ENCODE measurements at places on chromosomes 2 and 18. TPM values are rescaled to one million over a fixed set of nuclear protein-coding genes. Genes with fewer than 3 reads are reported as not detected.

The POTEC gene
- total RNA-seq = not detected

The NEB gene
- 0.29 TPM for total RNA-seq

The SLC8A1 gene
- 10.1 TPM for total RNA-seq

The KCNG2 gene
- total RNA-seq = not detected

The ABCA12 gene
- not detected for total RNA-seq

The RUFY4 gene
- total RNA-seq = not detected

The POTEJ gene
- not detected for total RNA-seq

Measured in placental pericyte (primary cell).